ENCODE measurements at places on chromosomes 11 and 22. TPM values are rescaled to one million over a fixed set of nuclear protein-coding genes. Genes with fewer than 3 reads are reported as not detected.

DNA sequence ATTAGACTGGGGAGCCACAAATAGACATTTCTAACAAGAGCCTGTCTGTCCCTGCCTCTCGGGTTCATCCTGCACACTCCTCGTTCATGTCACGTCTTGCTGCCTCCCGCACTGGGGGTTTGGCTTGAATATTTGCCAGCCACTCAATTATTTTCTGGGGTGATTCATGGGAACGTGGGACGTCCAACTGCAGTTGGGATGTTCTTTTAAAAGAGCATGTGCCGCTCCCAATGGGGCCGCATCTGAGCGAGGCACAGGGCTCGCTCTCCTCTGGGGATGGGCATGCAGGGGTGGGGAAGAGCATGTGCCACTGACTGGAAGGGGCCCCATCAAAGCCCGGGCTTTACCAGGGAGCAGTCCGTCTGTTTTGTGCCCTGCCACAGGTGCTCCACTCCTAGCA lies 43.4 kb downstream of the PARVG start:
- no peak for DNase-seq

DNA sequence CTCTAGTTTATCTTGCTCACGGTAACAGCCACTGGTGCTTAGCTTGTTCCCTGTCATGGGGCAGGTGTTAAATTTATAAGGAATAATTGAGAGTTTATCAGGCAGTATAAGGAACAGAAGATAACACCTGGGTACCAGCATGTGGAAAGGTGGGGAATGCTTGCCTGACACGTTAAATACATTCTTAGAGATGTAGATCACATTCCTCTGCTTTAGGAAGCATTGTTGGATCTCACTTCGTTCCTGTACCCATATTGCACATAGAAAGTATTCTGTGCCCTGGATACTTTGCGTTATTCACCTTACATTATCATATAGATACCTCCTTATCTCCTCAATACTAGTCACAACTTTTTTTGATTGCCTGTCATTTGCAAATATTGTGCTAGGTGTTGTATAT lies 114.7 kb downstream of the UVRAG start:
- DNase-seq: no peak

Gene DNAJB7
- 0.47 TPM for polyA plus RNA-seq

DNA sequence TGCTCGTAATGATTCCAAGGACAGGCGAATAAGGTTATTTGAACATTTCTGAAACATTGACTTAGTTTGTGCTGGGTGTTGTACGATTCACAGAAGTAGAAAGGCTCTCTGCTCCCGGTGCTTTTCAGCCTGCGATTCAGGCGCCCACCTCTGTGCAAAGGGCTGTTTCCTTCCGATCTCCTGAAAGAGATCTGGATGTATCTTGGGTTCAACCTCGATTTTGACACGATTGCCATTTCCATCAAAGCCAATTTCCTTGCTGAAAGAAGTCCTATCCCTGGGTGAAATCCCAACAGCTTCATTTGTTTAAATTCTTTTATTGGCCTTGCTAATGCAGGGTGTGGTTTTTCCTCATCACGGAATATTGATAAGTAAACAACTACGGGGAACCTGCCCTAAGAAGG lies 1.1 kb upstream of the ZC3H12C start:
- DNase-seq: no peak

DNA sequence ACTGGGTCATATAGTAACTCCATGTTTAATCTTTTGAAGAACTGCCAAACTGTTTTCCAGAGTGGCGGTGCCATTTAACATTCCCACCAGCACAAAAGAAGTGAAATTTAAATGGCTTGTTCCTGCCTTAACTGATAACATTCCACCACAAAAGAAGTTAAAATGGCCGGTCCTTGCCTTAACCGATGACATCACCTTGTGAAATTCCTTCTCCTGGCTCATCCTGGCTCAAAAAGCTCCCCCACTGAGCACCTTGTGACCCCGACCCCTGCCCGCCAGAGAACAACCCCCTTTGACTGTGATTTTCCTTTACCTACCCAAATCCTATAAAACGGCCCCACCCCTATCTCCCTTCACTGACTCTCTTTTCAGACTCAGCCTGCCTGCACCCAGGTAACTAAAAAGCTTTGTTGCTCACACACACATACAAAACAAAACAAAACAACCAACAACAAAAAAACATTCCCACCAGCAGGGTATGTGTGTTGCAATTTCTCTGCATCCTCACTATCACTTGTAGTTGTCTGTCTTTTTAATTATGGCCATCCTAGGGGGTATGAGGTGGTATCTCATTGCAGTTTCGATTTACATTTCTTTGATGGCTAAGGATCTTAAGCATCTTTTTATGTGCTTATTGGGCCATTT lies 109.0 kb downstream of the FAR1 start:
- no peak for DNase-seq

GRCh38 chr11:46036969-46037368 lies 84.3 kb downstream of the PHF21A start:
- no peak for DNase-seq

Gene YPEL4
- polyA plus RNA-seq: 2.1 TPM

Gene STIM1
- polyA plus RNA-seq: 116 TPM

DNA sequence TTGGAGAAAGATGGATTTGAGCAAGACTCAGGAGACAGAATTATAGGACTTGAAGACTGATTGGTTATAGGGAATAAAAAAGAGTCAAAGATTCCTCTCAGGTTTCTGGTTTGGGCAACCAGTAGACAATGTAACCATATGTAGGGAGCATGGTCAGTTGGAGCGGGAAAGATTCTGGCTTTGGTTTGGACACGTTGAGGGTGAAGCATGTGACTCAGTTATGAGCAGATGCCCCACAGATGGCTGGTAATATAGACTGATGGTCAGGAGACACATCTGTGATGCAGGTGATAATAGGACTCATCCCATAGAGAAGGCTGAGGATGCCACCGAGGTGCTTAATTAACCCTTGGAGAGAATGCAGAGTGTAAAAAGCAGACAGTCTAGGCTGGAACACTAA lies 132.1 kb downstream of the CD44 start:
- no peak for DNase-seq

Gene TRIM21
- 7.3 TPM for polyA plus RNA-seq

DNA sequence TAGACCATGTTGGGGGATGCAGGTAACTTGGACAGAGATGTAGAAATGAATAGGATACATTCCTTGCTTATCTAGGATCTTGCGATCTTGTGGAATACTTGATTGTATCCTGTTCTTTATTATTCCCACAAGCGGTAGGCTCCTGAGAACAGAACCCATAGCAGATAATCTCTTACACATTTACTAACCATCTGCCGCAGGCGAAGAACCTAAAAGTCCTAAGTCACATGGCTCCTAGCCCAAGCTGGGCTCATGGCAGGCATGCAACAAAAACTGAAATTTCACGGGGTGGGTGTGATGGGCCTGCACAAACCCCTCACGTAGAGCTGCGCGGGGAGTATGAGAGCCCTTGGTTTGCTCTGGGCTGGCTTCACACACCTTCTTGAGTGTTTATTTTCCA lies 177.4 kb upstream of the NECTIN1 start:
- DNase-seq: no peak

Gene MYOD1
- polyA plus RNA-seq: 71.6 TPM

GRCh38 chr11:31240340-31240904 lies 129.1 kb downstream of the DCDC1 start:
- DNase-seq: peak; percentile 22

DNA sequence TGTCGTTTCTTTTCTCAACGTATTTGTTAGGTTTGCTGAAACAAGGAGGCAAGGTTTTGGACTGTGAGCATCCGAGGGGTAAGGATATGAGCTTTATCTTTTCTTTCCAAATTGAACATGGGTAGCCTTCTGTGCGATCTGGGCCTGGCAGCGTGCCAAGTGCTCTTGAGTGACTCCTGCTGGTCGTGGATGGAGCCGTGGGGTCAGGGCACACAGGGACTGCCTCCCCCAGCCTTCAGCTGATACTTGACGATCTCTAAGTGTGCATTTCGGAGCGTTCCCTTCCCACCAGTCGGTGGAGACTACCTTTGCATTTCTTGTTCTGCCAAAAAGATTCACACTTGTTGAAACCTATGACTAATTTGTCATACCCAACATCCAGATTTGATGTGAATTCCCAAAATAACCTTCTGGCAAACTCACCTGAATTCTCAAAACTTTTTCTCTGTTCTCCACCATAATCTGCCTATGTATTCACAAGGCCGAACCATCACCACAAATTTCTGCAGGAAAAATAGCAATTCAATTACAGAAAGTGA lies 40.1 kb upstream of the CLMP start:
- DNase-seq: no peak

GRCh38 chr11:4511282-4512245 lies 29.1 kb downstream of the OR52K1 start:
- no peak for DNase-seq

Gene BTG4
- polyA plus RNA-seq: not detected

Gene SCGB2A2
- not detected for polyA plus RNA-seq

DNA sequence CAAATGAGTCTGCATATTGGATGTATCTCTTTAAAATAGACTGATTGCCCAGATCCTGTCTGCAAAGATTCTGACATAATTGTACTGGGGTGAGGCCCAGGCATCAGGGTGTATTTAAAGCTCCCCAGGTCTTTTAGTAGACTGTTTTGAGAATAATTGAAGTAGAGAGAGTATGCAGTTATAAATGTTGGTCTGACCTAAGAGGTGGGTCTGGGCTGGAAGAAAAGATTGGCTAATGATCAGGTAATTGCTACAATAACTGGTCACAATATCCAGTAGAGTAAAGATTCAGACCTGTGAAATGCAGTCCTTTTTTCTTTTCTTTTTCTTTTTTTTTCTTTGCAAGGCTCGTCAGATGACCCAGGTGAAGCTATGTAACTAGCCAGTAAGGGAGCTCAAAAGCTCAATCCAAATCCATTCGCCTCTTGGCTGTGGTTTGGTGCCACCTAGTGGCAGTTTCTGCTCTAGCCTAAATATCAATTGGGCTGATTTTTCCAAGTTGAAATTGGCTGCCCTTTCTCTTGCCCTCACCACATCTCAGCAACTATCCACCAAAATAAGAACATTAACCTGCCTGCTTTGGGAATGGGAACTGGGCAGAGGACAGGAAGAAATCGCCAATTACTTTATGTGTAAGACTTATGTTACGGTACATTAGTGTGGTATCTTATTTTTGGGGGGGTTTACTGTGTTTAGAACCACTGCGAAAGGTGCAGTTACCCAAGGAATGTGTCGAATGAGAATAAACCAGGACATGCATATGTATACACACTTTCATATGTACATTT lies 45.9 kb downstream of the ZNF143 start:
- DNase-seq: peak; percentile 64

Gene PATE4
- not detected for polyA plus RNA-seq

Gene PNPLA5
- polyA plus RNA-seq: not detected

- DNase-seq: no peak
Observed at GRCh38 chr11:84719935-84720577, 907.1 kb downstream of the DLG2 start.

Gene VPREB1
- polyA plus RNA-seq: 0.19 TPM

GRCh38 chr11:2940147-2940920 lies 11.1 kb upstream of the PHLDA2 start:
- DNase-seq: no peak

Gene NEU3
- 23.1 TPM for polyA plus RNA-seq

Gene MMP3
- polyA plus RNA-seq: not detected

DNA sequence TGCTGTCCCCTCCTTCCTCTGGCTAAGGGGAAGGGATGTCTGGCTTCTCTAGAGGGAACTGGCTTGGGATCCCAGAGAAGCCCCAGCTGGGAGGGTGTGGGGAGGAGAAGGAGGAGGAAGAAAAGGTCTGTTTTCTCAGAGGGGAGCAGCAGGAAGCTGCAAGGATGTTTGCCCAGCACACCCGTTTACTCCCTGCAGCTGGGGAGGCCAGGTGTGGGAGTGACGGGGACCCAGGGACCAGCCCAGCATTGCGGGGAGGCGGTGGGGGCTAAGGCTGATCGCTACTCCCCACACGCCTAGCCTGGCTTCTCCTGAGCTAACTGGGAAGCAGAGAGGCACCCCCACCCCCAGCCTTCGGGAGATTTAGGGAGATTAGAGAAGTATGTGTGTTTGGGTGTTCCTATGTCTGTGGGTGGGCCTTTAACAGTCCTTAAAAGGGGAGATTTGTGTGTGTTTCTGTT lies 3.9 kb downstream of the CREB3L1 start:
- DNase-seq: no peak

Gene GSTT2B
- 3.7 TPM for polyA plus RNA-seq

DNA sequence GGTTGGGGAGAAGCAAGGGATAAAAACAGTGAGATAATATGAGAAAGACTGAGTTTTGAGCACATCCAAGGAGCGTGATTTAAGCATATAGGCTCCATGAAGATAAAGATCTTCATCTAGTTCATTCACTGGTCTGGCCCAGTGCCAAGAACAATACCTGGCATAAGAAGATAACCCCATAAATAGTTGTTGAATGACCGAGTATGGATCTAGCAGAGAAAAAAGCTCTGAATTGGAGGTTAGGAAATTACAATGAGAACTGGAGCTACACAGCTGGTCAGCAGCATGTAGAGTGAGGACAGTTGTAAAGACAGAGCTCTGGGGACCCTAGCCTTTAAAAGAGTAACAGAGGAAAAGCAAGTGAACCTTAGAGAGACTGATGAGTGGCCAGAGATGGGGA lies 33.0 kb upstream of the PAK1 start:
- DNase-seq: no peak

GRCh38 chr11:563812-564578 lies 3.2 kb downstream of the RASSF7 start:
- no peak for DNase-seq
